Stimulated activated CD8-positive, alpha-beta memory T cell treated with anti-CD3 and anti-CD28 coated beads, Interleukin-15, amount 100 ng/mL, for 48 hours (primary cell): ENCODE measurements at places on chromosomes 1 and 21.

GRCh38 chr1:68231627-68232288 lies 565 bp downstream of the WLS start:
- no peak for DNase-seq

DNA sequence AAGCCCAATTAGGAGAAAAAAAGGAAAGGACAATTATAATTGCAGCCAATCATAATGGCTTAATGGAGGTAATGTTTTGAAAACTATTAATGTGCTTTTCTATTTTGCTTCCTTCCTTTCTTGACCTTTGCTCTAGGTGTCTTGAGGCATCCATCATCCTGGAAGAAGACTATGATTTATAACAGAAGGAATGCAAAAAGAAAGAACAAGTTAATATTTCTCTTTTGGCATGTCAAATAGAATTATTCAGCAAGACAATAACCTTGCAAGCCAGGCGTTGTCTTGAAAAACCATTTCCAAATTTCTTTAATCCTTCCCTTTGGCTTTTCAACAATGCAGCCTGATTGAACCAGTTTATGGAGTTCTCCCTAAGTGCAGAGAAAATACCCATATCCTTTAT lies 107.7 kb upstream of the USP24 start:
- DNase-seq = no peak

DNA sequence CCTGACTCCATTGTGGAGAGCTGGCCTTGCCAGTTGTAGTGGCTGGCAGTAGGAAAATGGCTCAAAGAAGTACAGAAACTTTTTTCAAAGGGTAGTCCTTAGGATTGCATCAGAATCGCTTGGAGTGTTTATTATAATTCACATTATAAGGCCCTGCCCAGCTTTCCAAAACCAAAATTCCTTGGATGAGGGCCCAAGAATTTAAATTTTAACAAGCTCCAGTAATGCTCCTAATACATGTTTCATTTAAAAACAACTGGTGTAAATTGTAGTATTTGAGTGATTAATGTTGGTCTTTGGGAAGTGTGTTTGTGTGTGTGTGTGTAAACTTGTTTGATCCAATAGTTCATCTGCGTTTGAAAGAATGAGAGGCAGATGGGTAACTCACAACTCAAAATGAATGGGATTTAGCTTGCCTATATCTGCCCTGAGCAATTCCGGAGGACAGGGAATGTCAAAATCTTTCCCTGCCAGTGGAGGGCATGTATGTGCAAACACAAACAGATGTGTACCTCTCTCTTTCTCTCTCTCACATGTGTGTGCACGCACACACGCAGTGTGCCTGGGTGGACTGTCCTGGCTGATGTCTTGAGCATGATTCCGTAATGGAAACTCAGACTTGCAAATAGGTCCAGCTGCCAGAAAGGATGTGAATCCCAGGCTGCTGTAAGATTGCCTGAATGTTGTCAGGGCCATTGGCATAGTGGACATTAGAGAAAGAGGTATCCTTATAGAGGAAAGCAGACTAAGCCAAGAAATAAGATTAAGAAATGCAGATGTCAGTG lies 293.1 kb downstream of the LMX1A start:
- DNase-seq = no peak

DNA sequence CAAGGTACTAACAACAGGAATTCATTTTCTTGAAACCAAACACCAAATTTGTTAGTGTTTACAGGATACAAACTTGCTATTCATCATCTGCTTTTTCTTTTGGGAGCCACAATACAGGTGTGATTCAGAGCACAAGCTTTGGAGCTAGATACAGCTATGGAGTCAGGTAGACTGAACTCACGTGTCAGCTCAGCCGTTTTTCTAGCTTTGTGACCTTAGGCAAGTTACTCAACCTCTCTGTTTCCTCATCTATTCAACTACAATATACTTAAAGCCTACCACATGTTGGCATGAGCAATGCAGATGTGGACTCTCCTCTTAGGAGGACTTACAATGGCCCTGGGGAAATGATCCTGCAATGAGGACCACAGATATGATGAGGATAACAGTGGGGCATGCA lies 6.3 kb downstream of the HTR1D start:
- no peak for DNase-seq

- DNase-seq = no peak
Observed at GRCh38 chr1:159973350-159973940, 19.4 kb upstream of the SLAMF9 start.

- no peak for DNase-seq
Observed at GRCh38 chr21:39694750-39695149, 50.2 kb upstream of the IGSF5 start.

DNA sequence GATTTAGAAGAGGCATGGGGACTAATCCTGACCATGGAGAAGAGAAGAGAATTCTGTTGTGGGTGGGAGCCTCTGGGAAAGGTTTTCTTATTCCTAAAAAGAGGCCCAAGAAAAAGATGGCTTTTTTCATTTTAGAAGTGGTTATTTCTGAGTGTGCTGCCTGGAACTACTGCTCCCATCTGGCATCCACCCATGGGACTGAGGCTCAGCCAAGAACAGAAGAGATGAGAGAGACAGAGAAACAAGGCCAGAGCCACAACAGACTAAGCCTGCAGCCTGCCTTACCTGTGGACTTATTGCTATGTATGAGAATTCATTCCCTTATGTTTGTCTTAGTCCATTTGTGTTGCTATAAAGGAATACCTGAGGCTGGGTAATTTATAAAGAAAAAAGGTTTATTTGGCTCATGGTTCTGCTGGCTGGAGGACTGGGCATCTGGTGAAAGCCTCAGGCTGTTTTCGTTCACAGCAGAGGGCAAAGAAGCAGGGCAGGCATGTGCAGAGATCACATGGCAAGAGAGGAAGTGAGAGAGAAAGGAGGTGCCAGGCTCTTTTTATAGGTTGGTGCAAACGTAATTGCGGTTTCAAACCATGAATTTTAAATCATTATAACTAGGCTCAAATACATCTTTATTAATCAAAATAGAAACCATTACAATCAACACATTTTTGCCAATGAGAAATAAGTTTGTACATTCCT lies 57.5 kb upstream of the PRDM2 start:
- no peak for DNase-seq

DNA sequence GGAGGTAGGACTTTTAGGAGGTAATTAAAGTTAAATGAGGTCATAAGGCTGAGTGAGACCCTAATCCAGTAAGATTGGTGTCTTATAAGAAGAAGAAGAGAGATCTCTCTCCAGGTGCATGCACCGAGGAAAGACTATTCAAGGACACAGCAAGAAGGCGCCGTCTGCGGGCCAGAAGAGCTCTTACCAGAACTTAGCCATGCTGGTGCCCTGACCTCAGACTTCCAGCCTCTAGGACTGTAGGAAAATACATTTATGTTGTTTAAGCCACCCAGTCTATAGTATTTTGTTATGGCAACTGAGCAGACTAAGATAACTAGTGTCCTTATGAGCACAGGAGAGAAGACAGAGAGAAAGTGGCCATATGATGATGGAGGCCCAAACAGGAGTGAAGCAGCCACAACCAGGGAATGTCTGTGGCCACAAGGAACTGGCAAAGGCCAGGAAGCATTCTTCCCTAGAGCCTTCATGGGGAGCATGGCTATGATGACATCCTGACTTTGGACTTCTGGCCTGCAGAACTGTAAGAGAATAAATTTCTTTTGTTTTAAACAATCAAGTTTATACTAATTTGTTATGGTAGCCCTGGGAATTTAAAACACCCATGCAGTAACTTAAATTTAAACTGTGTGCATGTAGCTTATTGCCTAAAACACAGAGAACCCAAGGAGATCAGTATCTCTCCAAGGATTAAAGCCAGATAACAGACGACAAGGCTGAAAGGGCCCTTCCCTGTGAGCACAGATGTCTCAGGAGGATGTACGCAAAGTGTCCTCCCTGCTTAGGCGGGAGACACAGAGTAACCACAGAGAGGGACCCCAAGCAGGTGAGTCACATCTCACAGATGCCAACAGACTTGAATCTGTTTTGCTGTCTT lies 9.9 kb upstream of the CD58 start:
- no peak for DNase-seq

GRCh38 chr1:228157729-228158126 lies 7.9 kb upstream of the IBA57 start:
- DNase-seq = no peak

DNA sequence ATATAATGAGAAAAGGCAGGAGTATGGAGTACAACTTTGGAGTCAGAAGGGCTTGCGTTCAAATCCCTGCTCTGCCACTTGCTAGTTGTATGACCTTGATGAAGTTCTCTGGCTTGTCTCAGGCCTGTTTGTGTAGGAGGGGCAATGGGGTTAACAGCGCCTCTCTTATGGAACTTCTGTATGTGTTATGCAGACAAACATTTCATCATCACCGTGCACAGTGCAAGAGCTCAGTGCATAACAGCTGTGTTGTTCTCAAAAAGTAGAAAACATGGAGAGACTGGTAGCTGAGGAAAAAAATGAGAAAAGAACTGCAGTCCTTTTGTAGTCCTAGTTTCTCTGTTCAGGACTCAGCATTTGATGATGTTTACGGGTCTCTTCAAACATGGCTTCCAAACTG lies 10.4 kb upstream of the ZNF648 start:
- DNase-seq = no peak

- DNase-seq = no peak
Observed at GRCh38 chr21:45767071-45768006, 123.8 kb downstream of the PCBP3 start.

- no peak for DNase-seq
Observed at GRCh38 chr1:178134061-178134460, 40.2 kb downstream of the RASAL2 start.

GRCh38 chr21:28522014-28522799 lies 470.5 kb downstream of the LTN1 start:
- no peak for DNase-seq

DNA sequence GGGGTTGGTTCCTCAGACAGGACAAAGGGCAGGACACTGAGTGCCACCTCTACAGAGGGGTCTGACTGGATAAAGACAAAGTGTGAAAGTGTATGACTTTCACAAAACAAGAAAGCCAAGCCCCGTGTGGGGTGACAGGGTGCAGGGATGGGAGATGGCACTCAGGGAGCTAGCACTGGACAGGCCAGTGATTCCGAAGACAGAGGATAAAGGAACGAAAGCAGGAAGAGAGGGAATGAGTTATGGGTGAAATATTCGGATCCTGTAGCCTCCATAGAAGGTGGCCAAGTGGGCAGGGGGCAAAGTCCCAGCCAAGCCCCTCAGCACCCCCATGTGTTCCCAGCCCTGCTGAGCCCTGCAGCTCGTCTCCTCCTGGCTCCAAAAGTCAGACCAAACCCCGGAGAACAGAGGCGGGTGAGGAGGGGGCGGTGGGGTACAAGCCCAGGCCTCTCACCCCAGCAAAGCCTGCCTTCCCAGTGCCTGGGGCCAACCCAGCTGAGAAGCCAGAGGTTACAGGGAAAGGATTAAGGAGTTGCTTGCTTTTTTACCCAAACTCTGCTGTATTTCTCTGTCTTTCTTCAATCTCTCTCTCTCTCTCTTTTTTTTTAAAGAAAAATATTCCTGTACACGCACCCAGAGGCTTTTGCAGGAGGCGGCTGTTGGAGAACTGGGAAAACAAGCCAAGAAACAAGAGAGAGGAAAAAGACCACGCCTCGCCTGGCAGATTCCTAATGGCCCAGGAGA lies 14.0 kb upstream of the WASF2 start:
- DNase-seq = no peak

DNA sequence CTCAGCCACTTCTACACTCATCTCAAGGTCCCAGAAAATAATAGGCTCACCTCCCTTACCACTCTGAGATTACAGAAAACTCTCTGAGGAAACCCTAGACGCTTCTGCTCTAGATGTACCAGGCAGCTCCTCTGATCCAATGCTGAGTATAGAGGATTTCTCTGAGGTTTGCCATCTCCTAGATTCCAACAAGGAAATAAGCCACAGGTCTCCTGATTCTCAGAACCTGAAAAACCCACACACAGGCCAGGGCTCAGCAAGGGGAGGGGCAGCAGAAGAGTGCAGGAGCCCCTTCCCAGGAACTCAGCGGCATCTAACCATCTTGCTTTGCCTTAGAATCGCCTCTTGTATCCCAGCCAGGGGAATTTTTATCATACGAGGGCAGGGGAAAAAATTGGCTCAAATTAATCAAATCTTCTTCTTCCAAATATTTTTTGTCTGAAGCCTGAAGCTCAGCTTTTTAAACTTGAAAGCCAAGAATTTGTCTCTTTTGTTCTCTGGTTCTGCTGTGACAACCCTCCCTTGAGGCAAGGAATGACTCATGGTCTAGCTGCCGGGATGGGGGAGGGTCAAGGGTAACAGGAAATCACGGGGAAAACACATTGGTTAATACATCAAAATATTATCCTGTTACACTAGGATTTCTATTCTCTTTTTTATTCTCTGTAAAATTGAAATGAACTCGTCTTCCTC lies 30.8 kb downstream of the GORAB start:
- DNase-seq = peak; percentile 10

DNA sequence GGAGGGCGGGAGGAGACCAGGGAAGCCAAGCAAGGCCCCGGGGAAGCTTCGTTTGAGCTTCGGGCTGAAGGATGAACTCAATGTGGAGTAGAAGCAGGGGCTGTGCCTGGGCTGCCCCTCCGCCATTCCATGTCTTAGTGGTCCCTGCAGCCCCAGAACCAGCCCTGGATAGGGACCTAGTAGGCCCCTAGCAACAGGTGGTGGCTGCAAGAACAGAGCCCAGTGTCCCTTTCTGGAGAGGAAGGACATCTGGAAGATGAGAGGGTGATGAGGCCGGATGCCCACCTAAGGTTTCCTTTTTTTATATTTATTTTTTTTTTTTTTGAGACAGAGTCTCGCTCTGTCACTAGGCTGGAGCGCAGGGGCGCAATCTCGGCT lies 27.2 kb downstream of the ECE1 start:
- no peak for DNase-seq

DNA sequence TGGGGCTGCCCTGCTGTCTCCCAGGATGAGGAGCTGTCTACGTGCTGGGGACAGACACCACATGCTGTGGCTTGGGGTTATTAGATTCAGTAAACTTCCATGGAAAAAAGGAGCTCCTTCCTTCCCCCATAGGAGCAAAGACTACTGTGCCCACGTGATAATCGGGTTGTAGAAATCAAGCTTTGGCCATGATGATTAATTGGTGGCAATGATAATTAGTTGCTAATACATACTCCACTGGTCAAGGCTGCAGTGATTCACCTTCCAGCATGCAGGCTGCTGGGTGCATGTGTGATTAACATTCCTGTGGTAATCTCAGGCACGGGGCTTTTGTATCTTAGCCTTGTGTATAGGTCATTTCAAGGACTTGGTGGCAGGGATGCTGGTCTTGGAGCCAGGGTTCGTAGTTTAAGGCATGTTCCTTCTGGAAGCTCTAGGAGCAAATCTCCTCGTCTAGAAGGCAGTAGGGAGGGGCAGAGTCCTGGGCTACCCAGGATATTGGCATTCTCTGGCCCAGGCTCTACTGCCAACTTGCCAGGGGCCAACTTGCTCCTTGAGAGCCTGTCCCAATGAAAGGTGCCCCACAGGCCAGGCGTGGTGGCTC lies 41.4 kb downstream of the TMCO4 start:
- no peak for DNase-seq

DNA sequence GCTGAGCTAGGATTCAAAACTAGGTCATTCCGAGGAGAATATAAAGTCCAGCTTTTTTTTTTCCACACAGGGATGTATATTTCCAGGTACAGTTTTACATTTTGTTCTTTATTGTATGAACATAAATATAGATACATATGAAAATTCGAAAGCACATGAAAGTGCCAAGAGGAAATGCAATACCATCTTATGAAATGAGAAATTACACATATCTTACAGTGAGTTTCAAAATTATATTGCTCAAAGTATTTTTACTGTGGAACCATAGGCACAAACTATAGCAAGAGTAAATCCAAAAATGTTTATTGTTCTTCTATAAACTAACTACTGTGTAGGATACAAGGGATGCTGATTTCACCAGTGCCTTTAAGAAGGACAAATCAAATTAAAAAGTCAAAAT lies 39.0 kb downstream of the PTPRC start:
- DNase-seq = no peak
